Ecto neural progenitor cell (in vitro differentiated cells): ENCODE measurements at places on chromosomes 12 and 14.
A peak's percentile ranks its signal among the peaks of the same experiment; 100 is the strongest.

DNA sequence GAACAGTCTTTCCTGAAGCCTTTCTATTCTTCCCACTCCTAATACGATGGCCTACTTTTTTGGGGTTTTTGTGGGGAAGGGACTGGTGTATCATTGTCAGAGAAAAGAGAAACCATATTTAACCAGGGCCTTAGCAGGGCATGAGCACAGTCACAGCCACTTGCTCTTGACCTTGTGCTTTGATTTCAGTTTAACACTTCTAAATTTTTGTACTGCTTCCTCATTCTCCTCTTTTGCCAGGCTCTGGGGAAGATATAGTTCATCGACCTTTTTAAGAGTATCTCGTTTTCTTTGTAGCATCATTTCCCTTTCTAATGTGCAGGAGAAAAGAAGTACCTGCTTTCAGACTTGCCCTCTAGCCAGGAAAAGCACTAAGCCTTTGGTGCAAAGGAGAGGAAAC, 2.2 kb downstream of the ZBTB1 start:
- DNase-seq, result no peak

DNA sequence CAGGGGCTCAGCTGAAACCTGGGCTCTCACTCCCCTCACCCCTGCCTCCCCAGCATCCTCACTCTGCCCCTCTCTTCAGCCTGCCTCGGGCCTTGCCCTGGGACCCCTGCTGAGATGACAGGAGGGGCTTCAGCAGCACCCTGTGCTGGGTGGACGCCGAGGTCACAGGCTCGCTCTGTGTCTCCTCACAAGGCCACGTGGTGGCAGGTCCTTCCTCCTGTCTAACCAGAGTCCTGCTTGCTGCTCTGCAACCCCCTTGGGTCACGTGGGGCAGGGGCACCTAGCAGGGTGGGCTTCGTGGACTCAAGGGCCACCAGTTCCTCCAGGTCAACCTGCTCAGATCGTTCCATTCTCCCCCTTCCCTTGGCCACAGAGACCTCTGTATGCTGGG, 90.4 kb downstream of the TMEM121 start:
- DNase-seq, result peak; percentile 39

GRCh38 chr14:58353516-58354299, 42.0 kb upstream of the TOMM20L start:
- DNase-seq, result no peak

DNA sequence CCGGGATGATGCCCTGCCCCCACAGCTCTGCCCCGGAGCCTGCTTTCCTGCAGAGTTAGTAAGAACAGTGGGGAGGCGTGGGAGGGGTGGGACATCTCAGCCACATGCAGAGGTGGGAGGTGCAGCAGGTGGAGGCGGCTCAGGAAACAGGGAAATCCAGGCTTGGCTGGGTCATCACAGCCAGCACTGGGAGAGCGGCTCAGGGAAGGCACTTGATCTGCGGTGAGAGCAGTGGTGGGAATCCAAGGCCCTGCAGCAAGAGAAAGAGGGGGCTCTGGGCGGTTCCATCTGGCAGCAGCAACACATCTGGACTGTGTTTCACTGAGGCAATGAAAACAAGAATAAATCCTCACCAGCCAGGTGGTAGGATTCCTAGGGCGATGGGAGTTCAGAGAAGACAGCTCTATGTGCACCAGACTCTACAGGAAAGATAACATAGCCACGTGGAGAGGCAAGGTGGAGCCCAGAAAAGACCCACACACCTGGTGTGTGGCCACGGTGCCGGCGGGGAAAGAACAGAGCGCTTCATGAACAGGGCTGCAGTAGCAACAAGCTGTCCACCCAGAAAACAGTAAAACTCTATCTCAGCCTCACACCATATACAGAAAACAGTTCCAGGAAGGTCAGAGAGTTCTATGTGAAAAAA, 57.6 kb downstream of the CCDC85C start:
- no peak for DNase-seq

GRCh38 chr12:46524778-46525177, 152.2 kb upstream of the SLC38A2 start:
- no peak for DNase-seq

- no peak for DNase-seq
These were observed 16.0 kb upstream of the HIP1R start for GRCh38 chr12:122819209-122819785.

DNA sequence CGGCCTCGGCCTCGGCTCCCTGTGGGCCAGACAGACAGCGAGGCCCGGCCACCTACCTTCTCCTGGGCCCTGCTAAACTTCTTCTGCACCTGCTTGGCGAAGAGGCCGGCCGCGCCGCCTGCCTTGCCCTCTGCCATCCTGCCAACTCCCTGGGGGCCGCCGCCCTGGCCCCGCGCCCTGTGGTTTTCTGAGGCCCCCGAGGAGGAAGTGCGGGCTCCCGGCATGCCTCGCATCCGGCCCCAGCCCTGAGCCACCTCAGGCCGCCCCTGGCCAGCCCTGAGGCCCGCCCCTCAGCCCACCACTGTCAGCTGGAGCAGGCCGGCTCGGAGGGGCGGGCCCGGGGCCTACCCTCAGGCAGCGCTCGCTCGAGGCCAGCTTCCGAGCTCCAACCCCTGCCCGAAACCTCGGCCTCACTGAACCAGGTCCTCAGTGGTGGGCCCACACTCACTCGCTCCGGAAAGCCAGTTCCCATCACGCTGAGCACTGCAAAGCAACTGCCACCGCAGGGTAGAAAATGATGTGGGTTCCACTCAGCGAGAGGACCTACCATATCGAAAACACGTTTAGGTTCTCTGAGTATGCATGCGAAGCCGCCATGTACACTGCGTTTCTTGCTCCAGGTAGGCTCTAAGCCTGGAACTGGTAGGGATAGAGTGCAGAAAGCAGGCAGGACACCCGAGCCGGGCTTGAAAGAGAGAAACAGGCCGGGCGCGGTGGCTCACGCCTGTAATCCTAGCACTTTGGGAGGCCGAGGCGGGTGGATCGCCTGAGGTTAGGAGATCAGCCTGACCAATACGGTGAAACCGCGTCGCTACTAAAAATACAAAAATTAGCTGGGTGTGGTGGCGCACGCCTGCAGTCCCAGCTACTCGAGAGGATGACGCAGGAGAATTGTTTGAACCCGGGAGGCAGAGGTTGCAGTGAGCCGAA, at the start of gene BIN2:
TSS of gene BIN2 (minus strand) at position 209 of the 930 bp plus-strand sequence. CDS start at position 137, 72 bp downstream.
- DNase-seq, result no peak

- no peak for DNase-seq
These were observed 1071.1 kb downstream of the SLC16A7 start for GRCh38 chr12:60666895-60667294.

DNA sequence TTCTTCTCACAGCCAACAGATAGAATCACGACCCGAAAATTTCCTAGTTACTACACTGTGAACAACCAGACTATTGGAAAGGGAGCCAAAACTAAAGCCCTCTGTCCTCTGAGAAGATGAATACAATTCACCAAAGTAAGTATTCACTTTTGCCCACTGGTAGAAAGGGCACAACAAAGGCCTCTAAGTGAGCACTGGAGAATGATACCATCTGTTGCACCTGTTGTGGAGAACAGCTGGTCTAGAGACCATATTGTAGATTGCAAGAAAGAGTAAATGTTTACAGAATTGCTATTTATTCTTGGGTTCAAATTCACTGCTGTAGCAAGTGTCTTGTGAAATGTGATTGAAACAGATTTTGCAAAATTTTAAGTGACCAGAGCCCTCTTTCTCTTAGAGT, 46.9 kb upstream of the ANO6 start:
- no peak for DNase-seq

- no peak for DNase-seq
These were observed 112.6 kb downstream of the KCNC2 start for GRCh38 chr12:75097003-75097402.

GRCh38 chr12:91382081-91382543, 199.5 kb upstream of the DCN start:
- DNase-seq, result peak; percentile 93

GRCh38 chr14:65186951-65187350, 84.6 kb upstream of the MAX start:
- no peak for DNase-seq

DNA sequence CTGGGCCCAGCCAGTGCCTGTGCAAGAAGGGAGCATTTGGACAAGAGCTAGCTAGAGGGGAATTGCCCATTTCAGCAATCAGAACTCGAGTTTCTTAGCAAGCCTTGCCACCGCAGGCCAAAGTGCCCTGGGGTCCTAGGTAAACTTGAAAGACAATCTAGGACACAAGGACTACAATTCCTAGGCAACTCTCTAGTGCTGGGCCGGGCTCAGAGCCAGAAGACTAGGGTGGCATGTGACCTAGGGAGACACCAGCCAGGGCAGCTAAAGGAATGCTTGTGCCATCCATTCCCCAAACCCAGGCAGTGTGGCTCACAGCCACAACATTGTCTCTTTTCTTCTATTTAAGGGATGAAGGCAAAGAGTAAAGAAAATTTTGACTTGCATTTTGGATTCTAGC, 205.0 kb downstream of the BMP4 start:
- no peak for DNase-seq

DNA sequence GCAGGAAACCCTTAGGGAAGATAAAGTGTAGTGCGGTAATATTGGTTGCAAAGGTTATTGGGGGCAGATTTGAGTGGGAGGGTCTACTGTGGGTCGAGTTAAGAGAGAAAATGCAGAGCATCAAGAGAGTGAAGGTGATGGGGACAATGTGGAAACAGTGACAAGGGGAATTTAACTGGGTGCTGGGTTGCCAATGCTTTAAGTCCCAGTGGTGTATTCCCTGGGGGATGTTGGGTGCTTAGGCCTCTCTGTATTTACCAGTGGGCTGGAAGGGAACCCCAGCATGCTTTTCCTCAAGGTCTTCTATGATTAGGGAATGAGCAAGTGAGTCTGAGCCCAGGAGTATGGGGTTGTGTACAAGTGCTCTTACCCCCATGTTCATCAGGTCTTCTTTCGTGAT, 10.6 kb downstream of the BCAT1 start:
- no peak for DNase-seq

- DNase-seq, result no peak
These were observed 87.1 kb downstream of the SSPN start for GRCh38 chr12:26282339-26282940.

DNA sequence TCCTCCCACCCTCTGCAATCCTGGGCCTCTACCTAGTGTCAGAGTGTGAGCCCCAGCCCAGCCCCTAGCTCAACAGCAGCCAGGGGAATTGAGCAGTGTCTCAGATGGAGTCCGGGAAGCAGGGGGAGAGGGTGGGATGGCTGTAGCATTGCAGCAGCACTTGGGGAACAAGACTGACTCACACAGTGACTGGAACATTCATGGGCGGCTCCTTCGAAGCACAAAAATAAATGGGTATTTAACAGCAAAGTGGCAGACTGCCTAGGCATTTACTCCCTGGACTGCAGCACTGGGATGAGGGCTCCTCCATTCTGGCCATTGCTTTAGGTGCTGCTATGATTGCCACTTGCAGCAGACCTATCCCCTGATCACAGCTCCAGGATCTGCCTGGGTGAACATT, 46.0 kb upstream of the STK38L start:
- DNase-seq, result no peak
